ENCODE measurements at places on chromosomes 1 and 21. TPM values are rescaled to one million over a fixed set of nuclear protein-coding genes. Genes with fewer than 3 reads are reported as not detected.

DNA sequence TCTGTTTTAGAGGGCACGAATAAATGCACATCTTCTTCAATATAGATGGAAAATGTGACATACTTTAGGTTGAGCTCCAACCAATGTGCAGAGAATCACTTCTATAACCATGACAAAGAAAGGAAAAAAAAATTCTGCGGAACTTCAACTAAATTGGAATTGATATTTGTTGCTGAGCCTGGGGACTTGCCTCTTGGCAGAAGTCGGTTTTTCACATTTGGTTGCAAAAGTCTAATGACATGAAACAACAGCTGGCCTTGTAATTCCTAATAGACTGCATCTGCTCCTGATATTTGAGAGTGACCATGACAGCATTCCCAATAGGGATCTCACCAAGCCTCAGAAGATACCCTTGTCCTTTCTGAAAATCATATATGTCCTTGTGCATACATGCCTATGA is 112.8 kb downstream of the PRRX1 start:
- no peak for DNase-seq

DNA sequence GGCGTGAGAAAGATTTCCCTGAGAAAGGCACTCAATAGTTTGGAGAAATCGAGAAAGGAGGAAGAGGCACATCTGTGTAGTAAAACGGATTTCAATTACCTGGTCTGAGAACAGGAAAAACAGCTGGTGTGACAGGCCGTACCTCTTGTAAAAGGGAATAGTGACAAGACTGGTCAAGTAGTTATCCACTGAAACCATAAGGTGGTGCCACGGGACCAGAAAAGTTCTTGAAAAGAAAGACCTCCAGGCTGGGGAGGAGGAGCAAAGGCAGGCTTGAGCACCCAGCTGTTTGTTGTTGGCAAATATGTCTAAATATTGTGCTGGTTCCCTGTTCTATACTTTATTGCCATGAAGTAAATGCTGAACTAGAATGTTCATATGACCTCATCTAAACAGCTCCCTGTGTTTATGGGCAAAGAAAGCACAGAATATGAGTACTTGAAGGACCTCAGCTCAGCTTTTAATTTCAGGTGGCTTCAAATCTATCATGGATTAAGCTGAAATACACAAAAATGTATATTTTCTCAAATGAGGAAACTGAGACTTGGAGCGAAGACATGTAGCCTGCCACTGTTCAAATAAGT is 4.0 kb downstream of the HAO2 start:
- DNase-seq: no peak

GRCh38 chr1:66217021-66217420 is 316.9 kb upstream of the SGIP1 start:
- DNase-seq: no peak

CFAP107 gene
- total RNA-seq: 0.91 TPM

DNA sequence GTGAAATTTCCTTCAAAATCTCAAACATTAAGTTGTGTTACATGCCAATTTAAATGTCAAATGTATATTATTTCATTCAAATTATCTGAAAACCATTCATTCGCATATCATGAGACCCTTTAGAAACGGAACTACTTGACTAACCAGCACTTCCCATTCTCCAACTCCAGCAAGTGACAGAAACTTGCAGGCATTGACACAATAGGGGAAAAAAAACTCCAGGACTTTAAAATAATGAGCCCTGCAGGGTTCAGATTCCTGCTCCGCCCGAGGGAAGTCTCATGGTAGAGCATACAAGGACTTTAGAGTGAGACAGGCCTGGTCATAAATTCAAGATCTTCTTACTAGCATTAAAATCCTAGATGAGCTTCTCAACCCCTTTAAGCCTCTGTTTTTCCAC is 138.9 kb downstream of the NR5A2 start:
- no peak for DNase-seq

NHLH1 gene
- total RNA-seq: 14.3 TPM

DNA sequence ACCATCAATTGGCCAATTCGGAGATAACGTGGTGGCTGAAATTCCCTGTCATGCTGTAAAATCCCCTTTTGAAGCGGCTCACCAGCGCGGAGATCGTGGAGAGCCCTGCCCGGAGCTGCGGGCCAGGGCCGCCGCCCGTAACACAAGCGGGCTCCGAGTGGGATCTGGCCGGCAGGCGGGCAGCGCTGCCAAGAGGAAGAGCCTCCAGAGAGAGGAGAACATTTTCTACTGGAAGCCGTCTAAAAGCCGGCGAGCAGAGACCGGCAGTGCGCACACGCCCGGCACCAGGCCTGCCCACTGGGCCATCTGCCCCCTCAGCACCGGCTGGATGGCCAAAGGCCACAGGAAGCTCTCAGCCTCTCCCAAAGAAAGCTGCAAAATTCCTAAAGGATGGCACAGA is 15.5 kb downstream of the SSBP3 start:
- peak; percentile 79 for DNase-seq

MX2 gene
- total RNA-seq: 0.36 TPM

- DNase-seq: no peak
These were observed 42.3 kb upstream of the PWP2 start for GRCh38 chr21:44064852-44065403.

DNA sequence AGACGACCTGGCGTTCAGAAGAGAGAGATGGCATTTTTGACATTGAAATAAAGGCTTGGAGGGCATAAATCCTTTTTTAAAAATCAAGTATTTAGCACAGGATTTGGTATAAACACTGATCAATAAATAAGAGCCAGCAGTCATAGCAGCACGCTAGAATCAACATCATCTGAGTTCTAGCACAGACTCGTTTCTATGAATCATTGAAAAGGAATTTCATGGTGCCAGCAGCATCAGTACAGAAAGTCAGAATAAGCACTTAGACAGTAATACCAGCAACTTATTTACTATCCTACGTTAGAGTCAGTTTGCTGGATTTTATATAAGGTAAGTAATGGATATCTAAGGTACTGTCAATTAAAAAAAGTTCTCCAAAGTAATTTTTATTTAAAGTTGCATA is 119.3 kb downstream of the HLCS start:
- no peak for DNase-seq

- DNase-seq: no peak
These were observed 142.5 kb downstream of the TIAM1 start for GRCh38 chr21:31201548-31201947.

- DNase-seq: no peak
These were observed 1.9 kb downstream of the ARHGEF11 start for GRCh38 chr1:157043685-157044084.

- peak; percentile 52 for DNase-seq
These were observed at the start of gene PCP4 for GRCh38 chr21:39867198-39867650. Gene PCP4 (plus strand): TSS chr21:39867438. CDS start chr21:39867502, 64 bp downstream.

DNA sequence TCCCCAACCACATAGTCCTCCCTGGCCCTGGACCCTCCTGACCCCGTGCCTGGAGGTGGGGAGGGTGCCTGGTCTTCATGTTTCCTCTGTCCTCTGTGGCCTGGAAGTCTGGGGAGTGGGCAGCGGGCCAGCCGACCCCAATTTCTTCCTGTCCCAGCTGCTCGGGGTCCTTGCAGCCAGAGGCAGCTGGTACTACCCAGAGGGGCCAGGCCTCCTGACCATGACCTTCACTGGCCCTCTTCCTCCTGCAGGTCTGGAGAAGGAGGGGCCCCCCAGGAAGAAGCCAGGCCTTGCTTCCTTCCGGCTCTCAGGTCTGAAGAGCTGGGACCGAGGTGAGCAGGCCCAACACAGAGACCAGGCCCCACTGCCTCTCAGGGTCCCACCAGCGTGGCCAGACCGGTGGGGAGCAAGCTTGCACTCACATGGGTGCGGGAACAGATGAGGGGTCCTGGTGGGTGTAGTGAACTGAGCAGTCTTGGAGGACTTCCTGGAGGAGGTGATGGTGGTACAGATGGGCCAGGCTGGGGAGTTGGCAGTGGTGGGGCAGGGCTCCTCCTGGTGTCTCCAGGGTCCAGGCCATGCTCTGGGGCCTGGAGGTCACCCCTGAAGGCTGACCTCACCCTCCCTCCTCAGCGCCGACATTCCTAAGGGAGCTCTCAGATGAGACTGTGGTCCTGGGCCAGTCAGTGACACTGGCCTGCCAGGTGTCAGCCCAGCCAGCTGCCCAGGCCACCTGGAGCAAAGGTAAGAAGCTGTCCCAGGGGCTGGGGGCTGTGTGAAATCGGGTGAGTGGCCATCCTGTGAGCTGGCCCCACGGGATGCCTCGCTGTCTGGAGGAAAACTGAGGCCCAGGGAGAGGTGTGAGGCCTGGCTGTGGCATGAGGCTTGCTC is 32.7 kb downstream of the TRIM11 start:
- DNase-seq: no peak

Data from cerebellum (tissue), 4 donors.